Aorta (tissue), 5 donors: ENCODE measurements at places on chromosomes 3 and 15. TPM values are rescaled to one million over a fixed set of nuclear protein-coding genes. Genes with fewer than 3 reads are reported as not detected.

Gene SERPINI2
- total RNA-seq: 0.49 TPM

Gene DUOXA2
- total RNA-seq: not detected

GRCh38 chr15:75454471-75455378, 3.2 kb upstream of the SIN3A start:
- peak; percentile 91 for DNase-seq

DNA sequence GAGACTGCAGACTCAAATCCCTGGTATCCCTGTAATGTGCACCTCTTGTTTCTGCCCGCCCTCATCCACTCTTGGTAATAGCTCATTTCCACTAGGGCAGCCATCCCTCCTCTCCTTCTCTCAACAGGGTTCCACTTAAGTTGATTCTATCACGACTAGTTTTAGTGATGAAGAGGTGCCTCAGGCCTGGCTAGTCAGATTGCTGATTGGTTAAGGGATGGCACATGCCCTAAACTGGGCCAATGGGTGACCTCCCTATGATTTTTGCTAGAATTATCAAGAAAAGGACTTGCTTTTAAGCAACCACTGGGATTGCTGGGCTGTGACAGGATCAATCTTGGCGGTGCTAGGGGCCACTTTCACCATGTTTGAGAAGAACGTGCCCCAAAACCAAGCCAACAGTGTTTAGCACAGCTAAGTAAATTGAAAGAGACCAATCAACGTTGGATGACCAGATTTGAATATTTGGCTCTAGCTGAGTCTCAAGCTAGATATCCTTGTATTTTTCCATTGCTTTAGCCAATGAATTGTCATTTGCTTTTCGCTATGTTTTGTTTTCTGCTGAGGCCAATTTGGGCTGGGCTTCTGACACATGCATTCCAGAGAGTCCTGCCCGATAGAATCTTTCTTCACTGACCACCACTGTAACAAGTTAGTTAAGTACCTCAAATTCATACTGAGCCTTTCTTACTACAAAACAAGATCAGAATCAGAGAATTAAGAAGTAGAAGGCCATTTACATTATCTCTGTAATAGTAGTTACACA, 131.0 kb downstream of the PDZRN3 start:
- no peak for DNase-seq

- no peak for DNase-seq
Measured at GRCh38 chr3:144760831-144761230, 789.2 kb downstream of the DIPK2A start.

DNA sequence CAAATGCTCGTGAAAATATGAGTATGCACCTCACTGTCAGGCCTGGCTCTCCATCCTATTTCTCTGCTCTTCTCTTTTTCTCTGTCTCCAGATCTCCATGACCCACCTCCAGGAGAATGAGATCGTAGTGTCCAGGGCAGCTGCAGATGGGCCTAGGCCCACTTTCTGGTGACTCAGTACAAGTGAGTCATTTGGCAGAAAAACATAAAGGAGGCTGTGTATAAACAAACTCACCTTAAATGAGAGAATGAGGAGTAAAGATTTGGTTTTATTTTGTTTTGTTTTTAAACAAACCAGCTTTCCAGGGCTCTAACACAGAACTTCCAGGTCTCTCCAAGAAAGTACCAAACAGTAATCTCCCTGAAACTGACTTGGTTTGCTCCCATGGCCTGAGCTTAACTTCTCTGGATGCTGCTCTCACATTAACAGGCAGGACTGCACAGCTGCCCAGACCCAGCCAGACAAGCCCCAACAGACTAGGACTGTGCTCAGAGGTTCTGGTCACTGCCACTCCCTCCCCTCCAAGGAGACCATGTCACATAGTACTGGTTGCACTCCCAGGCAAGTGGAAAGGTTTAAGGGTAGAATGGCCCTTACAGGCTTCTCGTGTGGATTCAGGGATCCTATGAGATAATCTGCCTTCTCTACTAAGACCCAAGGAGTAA, 1.5 kb upstream of the HEG1 start:
- DNase-seq: no peak

- no peak for DNase-seq
Measured at GRCh38 chr15:66673410-66674322, 28.4 kb upstream of the SMAD6 start.

- no peak for DNase-seq
Measured at GRCh38 chr15:101013769-101014675, 94.9 kb downstream of the LRRK1 start.

- no peak for DNase-seq
Measured at GRCh38 chr3:171234298-171235010, 207.9 kb upstream of the SLC2A2 start.

DNA sequence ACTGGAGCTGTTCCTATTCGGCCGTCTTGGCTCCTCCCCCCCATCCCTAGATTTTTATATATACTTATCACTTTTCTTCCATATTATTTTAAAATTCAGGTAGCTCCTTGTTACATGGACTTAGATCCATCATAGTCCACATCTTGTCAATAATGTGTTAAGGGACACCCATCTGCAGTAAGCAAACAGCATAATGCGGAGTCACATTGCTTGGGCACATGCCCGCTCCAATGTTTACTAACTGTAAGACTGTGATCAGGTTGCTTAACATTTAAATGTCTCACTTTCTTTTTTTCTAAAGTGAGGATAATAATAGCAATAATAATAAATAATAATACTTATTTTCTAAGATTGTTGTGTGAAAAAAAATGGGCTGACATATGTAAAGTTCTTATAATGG, 303.2 kb upstream of the SOX14 start:
- no peak for DNase-seq

DNA sequence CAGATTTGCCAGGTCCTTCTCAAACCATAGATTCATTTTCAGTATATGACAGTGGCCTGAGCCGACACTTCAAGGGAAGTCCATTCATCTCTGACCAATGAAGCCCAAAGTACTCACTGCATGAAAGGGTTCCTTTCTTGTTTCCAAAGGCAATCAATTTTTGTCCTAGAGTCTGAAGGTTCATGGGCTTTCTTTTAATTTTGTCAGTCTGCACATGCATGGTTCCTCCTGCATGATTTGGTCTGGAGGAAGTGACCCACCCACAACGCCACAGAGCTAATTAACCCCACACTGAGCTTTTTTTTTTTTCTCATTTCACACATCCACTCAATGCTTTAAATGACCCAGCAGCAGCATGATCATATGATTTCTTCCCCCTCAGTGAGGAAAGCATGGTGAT, 216.4 kb downstream of the TIGIT start:
- DNase-seq: no peak

DNA sequence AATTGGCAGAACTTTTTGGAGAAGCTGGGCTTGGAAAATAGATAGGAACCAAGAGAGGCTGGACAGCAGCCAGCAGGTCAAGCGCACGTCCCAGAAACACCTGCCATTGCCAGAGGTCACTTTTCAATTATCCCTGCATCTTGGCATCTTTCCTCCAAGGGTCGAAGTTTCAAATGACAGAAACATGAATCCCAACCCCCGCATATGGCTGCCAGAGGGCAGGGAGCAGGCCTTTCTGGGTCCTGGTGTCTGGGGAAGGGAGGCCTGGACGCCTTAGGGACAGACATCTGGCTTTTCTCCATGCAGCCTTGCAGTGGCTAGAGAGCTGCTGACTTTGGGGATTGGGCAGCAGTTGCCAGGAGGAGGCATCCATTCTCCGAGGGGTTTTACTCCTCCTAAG, 164.5 kb upstream of the TPM1 start:
- no peak for DNase-seq

- DNase-seq: no peak
Measured at GRCh38 chr3:16801223-16801622, 83.5 kb upstream of the PLCL2 start.

- no peak for DNase-seq
Measured at GRCh38 chr15:43251871-43252250, 14.9 kb downstream of the TGM5 start.

DNA sequence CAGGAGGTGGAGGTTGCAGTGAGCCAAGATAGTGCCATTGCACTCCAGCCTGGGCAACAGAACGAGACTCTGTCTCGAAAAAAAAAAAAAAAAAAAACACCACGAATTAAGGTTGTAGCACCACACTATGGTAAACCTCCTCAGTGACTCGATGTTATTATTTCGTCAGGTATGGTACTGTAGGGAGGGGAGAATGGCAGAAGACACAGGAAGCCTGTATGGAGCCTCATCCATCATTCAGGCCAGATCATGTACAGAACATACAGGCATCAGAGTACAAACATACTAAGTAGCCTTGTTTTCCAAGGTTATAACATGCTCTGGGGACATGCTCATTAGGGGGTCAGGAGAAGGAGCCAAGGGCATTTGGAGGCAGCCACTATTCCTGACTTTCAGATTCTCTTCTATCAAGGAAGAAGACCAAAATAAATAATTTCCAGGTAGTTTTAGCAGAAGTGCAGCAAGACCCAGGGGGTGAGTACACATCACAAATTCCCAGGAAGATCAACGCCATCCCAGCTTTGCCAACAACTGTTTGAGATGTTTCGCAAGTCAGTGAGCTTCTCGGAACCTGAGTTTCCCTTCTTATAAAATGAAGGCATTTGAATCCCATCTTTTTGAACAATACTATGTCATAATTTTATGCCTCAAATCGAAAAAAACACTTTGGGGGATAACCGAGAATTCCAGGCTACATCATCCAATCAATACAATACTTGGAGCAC, 79.8 kb downstream of the FOXP1 start:
- DNase-seq: no peak

DNA sequence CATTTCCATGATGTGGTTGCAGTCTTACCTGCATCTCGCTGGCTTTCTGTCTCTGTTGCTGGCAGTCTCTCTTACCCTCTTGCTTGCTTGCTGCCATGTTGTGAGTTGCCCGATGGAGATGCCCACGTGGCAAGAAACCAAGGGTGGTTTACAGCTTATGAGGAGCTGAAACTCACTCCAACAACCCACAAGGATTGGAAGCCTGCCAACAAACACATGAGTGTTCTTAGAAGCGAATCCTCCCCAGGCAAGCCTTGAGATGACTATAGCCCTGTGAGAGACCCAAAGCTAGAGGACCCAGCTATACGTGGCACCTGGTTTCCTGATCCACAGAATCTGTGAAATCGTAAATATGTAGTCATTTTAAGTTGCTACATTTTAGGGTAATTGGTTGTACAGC, 490.9 kb upstream of the ADAMTS9 start:
- no peak for DNase-seq

DNA sequence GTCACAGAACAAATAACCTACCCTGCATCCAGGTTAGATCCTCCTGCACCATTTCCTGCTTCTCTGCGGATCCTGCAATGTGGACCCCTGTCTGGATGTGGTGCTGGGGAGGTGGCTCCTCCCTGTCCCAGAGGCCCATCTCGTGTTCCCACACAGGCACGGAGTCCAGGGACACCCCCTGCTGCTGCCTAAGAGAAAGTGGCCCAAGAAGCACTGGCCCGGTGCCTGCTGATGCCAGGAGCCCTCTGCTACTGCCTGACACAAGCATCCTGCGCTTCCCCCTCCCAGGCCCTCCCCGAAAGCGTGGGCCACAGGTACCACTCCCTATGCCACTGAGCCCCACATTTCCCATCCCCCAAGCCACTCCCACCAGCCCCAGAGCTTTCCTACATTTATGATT, 48.6 kb downstream of the ZNF445 start:
- DNase-seq: peak; percentile 52

DNA sequence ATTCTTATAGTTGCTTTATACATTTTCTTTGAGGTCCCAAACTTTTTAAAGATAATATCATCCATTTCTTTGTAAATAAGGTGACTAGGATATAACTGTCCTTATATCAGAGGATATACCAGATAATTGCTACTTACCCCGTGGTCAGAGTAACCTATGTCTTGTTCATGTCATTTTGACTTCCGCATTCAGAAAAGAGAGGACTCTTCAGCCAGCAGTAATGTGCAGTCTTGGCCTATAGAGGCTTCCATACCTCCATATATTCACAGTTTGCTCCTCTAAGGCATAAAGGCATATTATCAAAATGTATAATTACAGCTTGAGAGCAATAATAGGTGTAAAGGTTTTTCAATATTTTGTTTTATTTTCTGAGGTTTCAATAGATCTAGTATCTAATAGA, 38.5 kb downstream of the EPHA6 start:
- no peak for DNase-seq
